ENCODE measurements at places on chromosomes 4 and X. TPM values are rescaled to one million over a fixed set of nuclear protein-coding genes. Genes with fewer than 3 reads are reported as not detected.

Gene CD38
- 8.9 TPM for total RNA-seq

- H3K27ac ChIP-seq = no peak overlapping the region
- DNase-seq = no peak
- H3K27me3 ChIP-seq = no peaks in the 10 kb centered on the region
- no peaks in the 10 kb centered on the region for H3K36me3 ChIP-seq
- H3K4me3 ChIP-seq = no peak overlapping the region
- no peaks in the 10 kb centered on the region for H3K4me1 ChIP-seq
Observed at GRCh38 chr4:98801259-98801725, 127.6 kb downstream of the EIF4E start.

- H3K27me3 ChIP-seq = peaks cover 6% of the 10 kb centered on the region
- H3K36me3 ChIP-seq = no peaks in the 10 kb centered on the region
- no peak for DNase-seq
- H3K4me3 ChIP-seq = no peak overlapping the region
Observed at GRCh38 chr4:1572521-1572920, 111.6 kb downstream of the FAM53A start.

DNA sequence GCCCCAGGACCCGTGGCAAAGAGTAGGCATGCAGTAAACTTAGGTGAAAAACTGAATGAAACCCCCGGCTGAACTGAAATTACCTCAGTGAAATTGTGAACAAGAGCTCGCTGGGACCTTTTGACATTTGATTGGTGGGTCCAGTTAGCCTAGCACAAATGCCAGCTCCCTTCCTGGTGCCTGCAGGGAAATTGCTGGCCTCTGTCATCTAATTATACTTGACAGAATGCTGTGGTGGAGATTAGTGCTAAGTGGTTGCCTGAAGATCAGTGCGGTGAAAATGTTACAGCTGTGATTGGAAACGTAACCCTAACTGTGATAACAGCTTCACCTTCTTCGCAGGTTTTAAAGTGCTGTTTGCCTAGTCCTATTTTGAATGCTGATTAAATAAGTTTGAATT is 43.0 kb downstream of the ADD1 start:
- H3K4me3 ChIP-seq = no peak overlapping the region
- H3K27ac ChIP-seq = no peak overlapping the region
- H3K36me3 ChIP-seq = peaks cover 29% of the 10 kb centered on the region

- H3K36me3 ChIP-seq = no peaks in the 10 kb centered on the region
- H3K4me1 ChIP-seq = no peaks in the 10 kb centered on the region
- no peak overlapping the region for H3K27ac ChIP-seq
- no peak overlapping the region for H3K4me3 ChIP-seq
- H3K27me3 ChIP-seq = no peaks in the 10 kb centered on the region
Observed at GRCh38 chr4:113990886-113991285, 11.4 kb upstream of the ARSJ start.

DNA sequence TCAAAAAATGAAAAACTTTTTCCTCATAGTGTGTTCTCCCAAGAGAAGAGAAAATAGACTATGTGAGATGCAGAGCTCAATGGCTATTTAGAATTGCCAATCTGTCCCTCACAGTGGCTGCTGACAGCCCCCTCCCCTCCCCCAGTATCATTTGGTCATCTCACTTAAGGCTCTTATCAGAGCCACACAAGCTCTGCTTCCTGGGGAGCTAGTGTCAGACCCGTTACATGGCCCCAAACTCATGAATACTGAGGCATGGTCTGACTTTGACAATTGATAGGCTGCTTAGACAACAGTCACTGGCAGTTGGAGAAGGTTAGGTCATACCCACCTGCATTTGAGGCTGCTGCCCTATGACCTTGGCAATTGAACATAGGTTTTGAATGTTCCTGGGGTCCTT is 15.3 kb downstream of the RNF150 start:
- no peak overlapping the region for H3K27ac ChIP-seq
- no peak overlapping the region for H3K4me3 ChIP-seq
- no peaks in the 10 kb centered on the region for H3K4me1 ChIP-seq
- H3K27me3 ChIP-seq = no peaks in the 10 kb centered on the region
- DNase-seq = no peak
- H3K36me3 ChIP-seq = no peaks in the 10 kb centered on the region

All from kidney (tissue), 22 donors.